Pulmonary artery endothelial cell (primary cell): ENCODE measurements at places on chromosomes 2 and 18. TPM values are rescaled to one million over a fixed set of nuclear protein-coding genes. Genes with fewer than 3 reads are reported as not detected.

GRCh38 chr18:33914399-33914798, 310.3 kb downstream of the NOL4 start:
- no peak for DNase-seq

GRCh38 chr2:28635191-28635611, 116.4 kb upstream of the PPP1CB start:
- DNase-seq = no peak

The DPYSL5 gene
- not detected in 2 replicates for total RNA-seq

The RAB10 gene
- total RNA-seq = 71.9 and 123 TPM in 2 replicates

The ATP6V1B1 gene
- total RNA-seq = not detected in 2 replicates
